ENCODE measurements at places on chromosomes 6 and 20.

DNA sequence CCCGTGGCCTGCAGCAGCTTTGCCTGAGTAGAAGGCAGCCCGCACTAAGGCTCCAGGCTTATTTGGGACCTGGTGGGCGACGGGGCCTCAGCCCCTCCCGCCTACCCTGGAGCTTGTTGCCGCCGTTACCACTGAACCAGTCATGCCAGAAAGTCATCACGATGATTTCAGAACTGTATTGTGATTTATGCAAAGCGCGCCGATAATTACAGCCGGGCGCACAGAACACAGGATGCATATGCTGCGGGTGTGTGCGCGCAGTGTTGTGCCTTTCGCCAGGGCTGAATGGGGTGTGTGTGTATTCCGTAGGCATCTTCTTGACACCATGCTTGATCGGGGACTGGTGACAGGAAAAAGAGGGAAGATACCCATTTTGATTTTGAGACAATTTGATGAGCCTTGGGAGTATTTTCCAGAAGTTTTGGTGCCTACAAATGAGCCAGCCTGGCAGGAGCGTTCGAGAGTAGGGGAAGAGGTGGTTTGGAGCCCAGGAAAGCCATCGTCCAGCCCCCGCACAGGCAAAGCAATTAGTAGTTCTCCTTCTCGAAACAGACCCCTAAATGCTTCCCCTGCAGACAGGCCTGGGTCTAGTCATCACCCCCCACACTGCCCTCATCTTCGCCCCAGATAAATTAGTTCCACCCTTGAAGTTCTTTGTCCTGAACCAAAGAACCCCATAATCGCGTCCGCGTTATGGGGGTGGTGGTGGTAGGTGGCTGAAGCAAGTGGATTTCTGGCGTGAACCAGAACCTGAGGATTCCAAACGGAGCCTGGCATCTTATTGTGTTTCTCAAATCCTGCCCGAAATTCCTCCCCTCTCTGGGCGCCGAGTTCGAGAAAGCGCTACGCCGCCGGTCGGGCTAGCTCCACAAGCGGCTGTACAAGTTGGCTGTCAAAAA lies 1.9 kb upstream of the NR2E1 start:
- H3K4me1 ChIP-seq, result peaks cover 20% of the 10 kb centered on the region
- peaks cover 76% of the 10 kb centered on the region for H3K27me3 ChIP-seq
- no peaks in the 10 kb centered on the region for H3K36me3 ChIP-seq
- no peak overlapping the region for H3K4me3 ChIP-seq
- no peak for DNase-seq
- H3K27ac ChIP-seq, result no peak overlapping the region

DNA sequence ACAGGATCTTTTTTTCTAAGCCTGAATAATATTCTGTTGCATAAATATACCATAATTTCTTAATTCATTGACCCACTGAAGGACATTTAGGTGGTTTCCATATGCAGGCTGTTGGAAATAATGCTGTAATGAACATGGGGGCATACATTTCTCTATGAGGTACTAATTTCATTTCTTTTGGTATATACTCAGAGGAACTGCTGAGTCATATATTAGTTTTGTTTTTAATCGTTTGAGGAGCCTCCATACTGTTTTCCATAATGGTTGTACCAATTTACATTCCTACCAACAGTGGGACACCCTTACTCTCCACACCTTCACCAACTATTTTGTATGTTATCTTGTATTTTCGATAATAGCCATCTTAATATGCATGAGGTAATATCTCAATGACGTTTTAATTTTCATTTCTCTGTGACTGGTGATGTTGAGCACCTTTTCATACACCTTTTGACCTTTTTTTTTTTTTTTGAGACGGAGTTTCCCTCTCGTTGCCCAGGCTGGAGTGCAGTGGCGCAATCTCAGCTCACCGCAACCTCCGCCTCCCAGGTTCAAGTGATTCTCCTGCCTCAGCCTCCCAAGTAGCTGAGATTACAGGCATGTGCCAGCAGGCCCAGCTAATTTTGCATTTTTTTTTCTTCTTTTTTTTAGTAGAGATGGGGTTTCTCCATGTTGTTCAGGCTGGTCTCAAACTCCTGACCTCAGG lies 187.4 kb downstream of the RNGTT start:
- no peaks in the 10 kb centered on the region for H3K27me3 ChIP-seq
- no peak for DNase-seq
- no peaks in the 10 kb centered on the region for H3K4me1 ChIP-seq
- peaks cover 6% of the 10 kb centered on the region for H3K36me3 ChIP-seq
- H3K27ac ChIP-seq, result no peak overlapping the region
- H3K4me3 ChIP-seq, result no peak overlapping the region

DNA sequence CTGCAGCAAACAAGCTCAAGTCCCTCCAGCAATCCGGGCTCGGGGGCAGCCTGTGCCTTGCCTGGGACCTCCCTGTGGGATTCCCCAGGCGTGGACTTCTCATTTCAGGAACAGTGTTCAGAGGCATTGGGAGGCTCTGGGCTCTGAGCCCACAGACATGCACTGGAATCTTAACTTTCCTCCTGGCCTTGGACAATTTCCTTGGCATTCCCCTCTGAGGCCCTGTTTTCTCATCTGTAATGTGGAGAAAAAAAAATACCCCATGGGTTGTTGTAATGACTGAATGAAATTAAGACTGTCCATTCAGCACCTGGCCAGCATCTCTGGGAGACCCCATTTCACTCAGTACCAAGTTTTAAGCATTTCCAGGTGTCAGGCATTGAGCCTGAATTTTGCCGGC lies 17.6 kb downstream of the BPIFB4 start:
- no peaks in the 10 kb centered on the region for H3K36me3 ChIP-seq
- no peaks in the 10 kb centered on the region for H3K4me1 ChIP-seq
- H3K27me3 ChIP-seq, result peaks cover 35% of the 10 kb centered on the region

DNA sequence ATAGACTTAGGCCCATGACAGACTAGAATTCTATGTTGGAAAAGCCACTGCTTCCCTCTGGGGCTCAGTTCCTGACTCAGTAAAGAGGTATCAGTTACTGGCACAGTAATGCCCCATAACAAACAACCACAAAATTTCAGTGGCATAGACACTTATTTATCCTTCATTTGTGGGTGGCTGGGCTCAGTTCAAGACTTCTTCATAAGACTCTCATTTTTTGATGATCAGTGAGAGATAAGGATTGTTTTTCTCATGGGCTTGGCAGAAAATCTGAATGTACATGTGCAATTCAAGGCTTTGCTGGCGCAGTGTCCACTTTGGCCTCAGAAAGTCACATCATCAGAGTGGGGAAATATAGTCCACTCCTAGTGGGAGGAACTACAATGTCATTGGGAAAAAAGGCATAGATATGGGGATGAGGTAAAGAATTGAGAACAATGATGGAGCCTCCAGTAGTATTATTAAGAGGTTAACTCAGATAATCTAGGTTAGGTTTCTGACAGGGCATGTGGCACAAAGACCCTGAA lies 384.6 kb upstream of the FLRT3 start:
- DNase-seq, result no peak
- no peak overlapping the region for H3K4me3 ChIP-seq
- no peaks in the 10 kb centered on the region for H3K4me1 ChIP-seq
- no peak overlapping the region for H3K27ac ChIP-seq
- H3K36me3 ChIP-seq, result no peaks in the 10 kb centered on the region
- no peaks in the 10 kb centered on the region for H3K27me3 ChIP-seq

Measured in HFFc6 (cell line).